ENCODE measurements at places on chromosomes 7 and 10.

DNA sequence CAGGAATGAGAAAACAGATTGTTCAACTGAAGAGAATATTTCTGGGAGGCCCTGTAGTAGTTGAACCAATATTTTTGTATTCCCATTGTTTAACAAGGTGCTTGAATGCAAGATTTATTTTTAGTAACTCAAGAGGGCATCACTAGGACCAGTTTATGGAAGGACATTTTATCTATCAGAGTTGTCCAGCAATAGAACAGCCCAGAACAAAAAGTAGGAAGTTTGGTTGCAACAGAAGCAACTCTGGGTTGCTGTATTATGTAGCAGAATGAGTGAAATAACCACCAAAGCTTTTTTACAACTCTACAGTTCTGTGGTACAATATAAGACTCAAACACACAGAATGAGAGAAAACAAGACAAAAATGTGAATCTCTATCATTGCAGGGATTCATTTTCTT, 34.7 kb downstream of the CPED1 start:
- no peak for DNase-seq

- DNase-seq, result no peak
Observed at GRCh38 chr7:37196676-37197075, 252.0 kb downstream of the ELMO1 start.

- no peak for DNase-seq
Observed at GRCh38 chr7:97006816-97007582, 1.6 kb downstream of the DLX6 start.

DNA sequence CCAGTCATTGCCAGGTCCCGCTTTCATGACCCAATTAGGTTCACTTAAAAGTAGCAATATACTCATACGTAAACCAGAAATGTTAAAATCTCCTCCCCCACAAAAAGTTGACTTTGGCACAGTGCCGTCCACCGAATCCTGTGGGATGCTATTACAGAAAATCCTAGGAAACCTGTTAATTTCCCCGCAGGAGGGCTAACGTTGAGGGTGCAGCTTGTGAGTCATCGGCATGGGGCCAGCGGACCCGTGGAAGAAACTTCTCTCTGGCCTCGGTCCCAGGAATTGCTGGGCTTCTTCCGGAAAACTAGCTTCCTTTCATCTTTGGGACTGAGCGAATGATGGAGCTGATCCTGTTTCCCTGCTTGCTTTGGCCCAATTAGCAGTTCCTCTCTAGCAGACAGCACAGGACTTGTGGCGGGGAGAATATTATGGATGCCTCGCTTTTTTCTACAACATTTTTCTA, 13.5 kb downstream of the CRYGN start:
- DNase-seq, result peak; percentile 47

GRCh38 chr7:143905509-143905908, 3.5 kb upstream of the TCAF1 start:
- no peak for DNase-seq

- DNase-seq, result no peak
Observed at GRCh38 chr7:1895664-1896515, 225.8 kb downstream of the ELFN1 start.

- DNase-seq, result peak; percentile 86
Observed at GRCh38 chr7:26485367-26485934, 193.8 kb downstream of the SNX10 start.

GRCh38 chr10:132239126-132240031, 52.6 kb downstream of the DPYSL4 start:
- no peak for DNase-seq

DNA sequence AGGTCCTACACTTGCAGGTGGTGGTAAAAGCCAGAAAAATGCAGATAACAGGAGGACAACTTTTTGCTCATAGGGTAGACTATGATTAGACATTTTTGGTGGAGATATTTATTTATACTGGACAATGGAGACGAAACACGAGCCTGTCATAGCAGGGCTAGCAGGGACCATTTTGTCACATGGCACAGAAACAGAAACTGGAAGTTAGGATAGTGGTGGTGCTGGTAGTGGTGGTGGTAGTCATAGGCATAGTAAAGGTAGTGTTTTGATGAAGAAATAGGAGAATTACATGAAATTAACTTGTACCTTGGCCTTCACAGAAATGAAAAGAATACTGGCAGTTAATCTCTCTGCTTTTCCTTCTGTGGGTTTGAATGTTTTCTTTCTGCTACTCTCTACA, 8.8 kb upstream of the MGAM start:
- no peak for DNase-seq

GRCh38 chr10:113007821-113008220, 57.8 kb downstream of the TCF7L2 start:
- no peak for DNase-seq

GRCh38 chr10:102596506-102596971, 47.7 kb upstream of the TRIM8 start:
- peak; percentile 74 for DNase-seq

- no peak for DNase-seq
Observed at GRCh38 chr10:88038268-88038667, 174.8 kb downstream of the PTEN start.

- no peak for DNase-seq
Observed at GRCh38 chr7:33900501-33900900, 4.8 kb upstream of the BMPER start.

- no peak for DNase-seq
Observed at GRCh38 chr10:133260895-133261725, 15.6 kb downstream of the ADAM8 start.

- DNase-seq, result no peak
Observed at GRCh38 chr7:138842111-138842510, 44.1 kb upstream of the ATP6V0A4 start.

GRCh38 chr7:73890555-73891147, 29.7 kb downstream of the TMEM270 start:
- DNase-seq, result no peak

DNA sequence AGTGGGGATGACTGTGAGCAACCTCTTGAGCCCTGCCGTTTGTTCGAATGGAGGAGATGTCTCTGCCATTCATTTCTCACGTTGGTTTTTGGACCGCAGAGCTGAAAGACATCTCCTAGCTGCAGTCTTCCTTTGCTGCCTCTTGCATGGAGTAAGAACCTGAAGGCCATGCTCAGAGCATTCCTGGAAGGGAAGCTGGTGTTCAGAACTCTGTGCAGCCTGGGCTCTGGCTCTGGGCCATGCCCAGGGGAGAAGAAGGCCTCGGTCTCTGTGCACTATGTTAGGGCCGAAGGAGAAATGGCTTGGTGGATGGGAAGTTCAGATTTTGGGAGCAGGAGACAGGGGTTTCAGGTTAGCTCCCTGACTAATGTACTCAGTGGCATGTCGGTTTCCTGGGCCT, 22.9 kb downstream of the SFTPD start:
- no peak for DNase-seq

GRCh38 chr7:129886818-129887186, 66.0 kb downstream of the UBE2H start:
- DNase-seq, result no peak

DNA sequence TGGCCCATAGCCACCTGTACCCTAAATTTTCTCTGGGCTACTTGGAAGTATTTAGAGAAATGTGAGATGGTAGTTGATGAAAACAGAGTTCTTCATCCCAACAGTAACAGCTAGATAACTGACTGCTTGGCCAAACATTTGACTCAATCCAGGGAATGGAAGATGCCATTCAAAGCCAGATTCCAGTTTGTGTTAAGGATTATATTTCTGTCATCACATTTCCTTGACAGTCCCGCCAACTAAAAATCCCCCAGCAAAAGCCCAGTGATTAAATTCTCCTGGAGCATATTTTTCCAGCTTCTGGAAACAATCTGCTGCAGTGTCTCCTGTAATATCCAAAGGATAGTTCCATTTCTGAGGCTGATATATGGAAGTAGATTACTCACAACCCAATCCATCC, 45.4 kb upstream of the PTN start:
- DNase-seq, result no peak

- no peak for DNase-seq
Observed at GRCh38 chr10:114110174-114110972, 63.6 kb downstream of the CCDC186 start.

- DNase-seq, result no peak
Observed at GRCh38 chr7:82410461-82410860, 33.1 kb downstream of the CACNA2D1 start.

DNA sequence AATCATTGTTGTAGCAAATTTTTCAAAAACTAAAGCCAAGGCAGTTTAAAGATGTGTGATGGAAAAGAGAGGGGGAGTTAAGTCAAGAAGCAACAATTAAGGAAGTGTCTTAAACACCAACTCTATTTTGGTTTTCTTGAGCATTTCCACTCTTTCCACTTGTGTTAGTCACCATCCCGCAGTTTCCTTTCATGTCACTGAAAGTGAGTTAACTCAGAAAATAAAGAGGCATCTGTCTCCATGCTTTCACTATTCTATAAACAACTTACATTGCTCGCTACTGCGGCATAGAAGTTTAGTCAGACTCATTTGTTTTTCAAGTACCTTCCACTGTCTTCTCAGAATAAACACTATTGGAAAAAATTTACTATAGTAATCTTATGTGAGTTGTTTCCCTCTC, 284.9 kb upstream of the SEMA3D start:
- peak; percentile 3 for DNase-seq

- DNase-seq, result no peak
Observed at GRCh38 chr10:16570731-16571130, 49.1 kb upstream of the C1QL3 start.

- peak; percentile 64 for DNase-seq
Observed at GRCh38 chr10:86411281-86411841, 44.8 kb upstream of the GRID1 start.

DNA sequence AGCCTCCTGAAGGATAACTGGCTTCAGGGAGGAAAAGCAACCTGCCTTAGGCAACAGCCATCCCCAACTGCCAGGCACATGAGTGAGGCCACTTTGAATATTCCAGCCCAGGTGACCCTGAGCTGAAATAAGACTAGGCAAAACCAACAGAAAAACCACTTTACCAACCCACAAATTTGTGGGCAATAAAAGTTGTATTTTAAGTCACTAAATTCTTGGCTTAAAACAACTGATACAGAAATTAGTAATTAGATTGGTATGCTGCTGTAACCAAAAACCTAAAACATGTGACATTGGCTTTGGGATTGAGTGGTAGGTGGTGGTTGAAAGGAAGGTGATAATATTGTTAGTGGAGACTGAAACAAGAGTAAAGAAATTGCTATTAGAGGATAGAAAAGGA, 39.9 kb downstream of the ABCB4 start:
- DNase-seq, result no peak

- no peak for DNase-seq
Observed at GRCh38 chr10:89371987-89372386, 5.9 kb upstream of the IFIT1B start.

DNA sequence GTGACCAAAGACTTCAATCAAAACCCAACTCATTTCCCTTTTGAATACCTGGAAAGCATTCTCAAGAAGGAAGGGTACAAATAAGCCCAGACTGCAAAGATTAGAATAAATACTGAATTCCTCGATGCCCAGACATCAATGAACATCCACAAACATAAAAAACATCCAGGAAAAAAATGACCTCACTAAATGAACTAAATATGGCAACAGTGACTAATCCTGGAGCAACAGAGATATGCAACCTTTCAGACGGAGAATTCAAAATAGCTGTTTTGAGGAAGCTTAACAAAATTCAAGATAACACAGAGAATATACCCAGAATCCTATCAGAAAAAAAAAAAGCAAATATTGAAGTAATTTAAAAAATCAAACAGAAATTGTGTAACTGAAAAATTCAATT, 43.2 kb downstream of the PCLO start:
- DNase-seq, result no peak

- peak; percentile 77 for DNase-seq
Observed at GRCh38 chr7:79317728-79318127, 135.7 kb downstream of the MAGI2 start.

- no peak for DNase-seq
Observed at GRCh38 chr7:126659124-126659523, 593.6 kb downstream of the GRM8 start.

DNA sequence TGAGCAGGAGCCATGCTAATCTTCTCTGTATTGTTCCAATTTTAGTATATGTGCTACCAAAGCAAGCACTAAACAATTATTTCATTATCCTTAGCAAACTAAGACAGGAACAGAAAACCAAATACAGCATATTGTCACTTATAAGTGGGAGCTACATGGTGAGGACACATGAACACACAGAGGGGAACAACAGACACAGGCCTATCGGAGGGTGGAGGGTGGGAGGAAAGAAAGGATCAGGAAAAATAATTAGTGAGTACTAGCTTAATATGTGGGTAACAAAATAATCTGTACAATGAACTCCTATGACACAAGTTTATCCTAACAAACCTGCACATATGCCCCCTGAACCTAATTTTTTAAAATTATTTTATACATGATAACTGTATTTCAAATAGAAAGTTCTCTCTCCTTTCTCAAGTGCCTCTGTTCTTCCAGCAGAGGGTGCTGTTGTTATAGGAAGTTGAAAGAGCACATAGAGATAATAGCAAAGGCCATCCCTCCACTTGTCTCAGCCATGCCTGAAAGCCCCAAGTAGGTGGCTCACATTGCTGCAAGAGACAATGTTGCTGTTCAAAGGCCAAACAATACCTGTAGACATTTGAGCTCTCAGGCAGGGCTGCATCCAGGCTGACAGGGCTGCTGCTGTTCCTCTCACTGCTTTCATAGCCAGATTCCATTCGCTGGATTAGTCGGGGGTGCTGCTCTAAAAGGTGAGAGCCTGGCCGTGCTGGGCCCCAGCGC, 33.4 kb upstream of the PPP3CB start:
- peak; percentile 66 for DNase-seq

DNA sequence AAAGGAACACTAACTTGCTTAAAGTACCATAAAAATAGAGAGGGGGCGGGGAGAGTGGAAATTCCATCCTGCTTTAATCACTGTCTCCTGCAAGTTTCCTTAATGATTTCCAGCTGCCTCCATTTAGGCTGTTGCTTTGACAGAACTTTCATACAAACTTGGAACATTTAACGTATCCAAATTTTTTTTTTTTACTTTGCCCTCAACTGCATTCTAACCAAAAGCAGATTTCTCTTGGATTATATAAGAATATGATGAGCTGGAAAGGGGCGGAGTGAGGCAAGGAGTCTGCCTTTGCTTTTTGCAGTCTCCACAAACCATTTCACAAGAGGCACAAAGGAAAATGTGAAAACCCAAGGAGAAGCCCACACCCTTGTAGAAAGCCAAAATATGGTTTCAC, 46.6 kb upstream of the COL1A2 start:
- DNase-seq, result peak; percentile 26

DNA sequence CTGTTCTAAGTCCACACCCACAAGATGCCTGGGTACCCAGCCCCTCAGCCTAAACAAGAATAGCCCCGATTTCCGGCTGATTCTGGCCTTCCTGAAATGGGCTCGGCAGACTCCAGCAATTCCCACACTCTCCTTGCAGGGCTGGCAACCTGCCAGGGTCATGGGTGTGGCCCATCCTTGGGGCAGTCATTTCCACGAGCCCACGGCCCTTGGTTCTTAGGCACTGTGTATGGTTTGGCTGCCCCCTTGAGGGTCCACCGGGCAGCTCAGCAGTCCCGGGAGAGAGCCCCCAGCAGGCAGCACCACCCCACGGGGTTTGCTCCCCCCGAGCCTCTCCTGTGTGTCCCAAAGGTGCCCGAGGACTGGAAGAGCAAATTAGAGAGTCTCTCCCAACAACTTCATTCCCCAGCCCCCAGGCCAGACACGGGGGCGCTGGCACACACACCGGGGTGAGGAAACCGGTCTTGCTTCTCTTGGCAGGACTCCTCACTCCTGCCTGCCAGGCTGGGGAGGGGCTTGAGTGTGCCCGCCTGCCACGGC, 142.2 kb downstream of the EMX2 start:
- no peak for DNase-seq

- peak; percentile 23 for DNase-seq
Observed at GRCh38 chr10:122407375-122408125, 33.0 kb downstream of the PLEKHA1 start.
